ENCODE measurements at places on chromosomes 7 and 10.
A peak's percentile ranks its signal among the peaks of the same experiment; 100 is the strongest.

DNA sequence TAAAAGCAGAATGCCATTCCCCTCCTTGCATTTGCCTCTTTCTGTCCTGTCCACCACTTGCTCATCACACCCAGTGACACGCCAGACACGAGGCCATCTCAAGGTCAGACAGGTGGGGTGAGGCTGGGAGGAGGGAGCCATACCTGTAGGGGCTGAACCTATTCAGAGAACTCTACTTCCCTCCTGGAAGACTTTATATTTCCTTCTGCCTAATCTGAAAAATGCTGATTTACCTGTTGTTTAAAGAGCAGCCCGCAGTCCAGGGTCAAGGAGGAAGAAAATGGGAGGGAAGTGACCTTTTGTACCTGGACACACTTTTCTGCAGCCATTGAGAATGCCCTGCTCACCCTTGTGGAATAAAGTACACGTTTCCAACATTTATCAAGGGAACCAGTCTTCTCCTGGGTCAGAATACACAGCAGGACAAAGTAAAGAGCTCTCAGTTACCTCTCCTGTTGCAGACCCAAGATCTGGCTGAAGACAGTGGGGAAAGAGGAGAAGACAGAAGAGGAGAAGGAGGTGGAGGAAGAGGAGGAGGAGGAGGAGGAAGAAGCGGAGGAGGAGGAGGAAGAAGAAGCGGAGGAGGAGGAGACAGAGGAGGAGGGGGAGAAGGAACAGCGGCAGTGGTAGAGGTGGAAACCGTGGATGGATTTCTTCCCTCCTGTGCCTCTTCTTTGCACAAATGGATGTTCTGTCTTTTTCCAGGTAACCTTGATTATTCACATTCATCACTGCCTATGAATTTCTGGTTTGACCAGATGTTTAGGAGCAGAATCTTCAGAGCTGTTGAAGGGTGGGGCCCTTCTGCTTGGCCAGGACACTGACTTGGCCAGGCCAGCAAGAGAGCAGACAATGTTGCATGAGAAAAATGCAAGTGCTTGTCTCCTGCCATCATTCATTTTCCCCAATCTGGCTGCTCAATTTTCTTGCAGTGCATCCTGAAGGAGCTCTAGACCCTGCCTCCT, 1.2 kb upstream of the BLNK start:
- DNase-seq, result no peak

DNA sequence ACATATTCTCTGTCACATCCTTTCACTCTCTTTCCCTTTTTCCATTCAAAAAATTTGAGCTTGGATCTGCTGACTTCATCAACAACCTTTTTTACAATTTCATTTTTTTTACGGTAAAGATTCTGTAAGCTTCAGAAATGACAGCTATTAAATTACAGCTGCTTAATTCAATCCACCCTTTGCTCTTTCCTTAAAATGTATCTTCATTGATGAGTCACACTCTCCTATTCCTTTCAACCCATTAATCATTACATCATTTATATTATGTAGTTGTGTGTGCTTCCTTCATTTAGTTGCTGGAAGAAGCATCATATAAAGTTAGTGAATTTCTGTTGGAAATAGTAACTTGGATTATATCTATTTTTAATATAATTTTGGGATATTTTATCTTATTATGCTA, 67.1 kb upstream of the MAGI2 start:
- DNase-seq, result no peak

DNA sequence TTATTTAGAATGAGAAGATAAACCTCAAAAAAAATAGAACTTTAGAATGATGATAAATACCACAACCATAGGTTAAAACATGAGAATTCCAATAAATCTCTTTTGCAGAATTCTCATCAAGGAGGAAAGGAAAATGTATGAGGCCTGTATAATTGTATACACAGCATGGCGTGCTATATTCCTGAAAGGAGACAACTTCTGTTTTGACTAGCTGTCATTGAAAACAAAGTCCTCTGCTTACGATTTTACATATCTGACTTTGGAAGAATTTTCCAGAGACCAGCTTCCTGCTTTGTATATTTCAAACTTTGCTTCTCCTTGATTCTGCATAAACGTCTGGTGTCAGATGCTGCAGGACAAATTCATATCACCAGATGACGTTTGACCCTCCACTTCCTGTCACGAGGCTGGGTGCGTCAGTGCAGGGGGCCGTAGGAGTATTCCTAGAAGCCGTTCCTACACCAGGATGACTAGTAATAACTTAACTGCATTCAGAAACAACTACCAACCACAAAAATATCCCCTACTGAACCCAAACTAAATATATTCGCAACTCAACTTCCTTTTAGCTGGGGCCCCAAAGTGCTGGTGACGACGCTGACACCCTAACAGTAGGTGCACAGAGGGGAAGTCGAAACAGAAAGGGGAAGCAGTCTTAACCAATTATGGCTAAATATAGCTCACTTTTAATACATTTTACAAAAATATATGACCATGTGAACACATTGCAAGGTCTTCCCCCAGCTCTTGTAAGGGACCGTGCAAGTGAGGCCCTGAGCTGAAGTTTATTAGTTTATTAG, 178.6 kb upstream of the INHBA start:
- no peak for DNase-seq

DNA sequence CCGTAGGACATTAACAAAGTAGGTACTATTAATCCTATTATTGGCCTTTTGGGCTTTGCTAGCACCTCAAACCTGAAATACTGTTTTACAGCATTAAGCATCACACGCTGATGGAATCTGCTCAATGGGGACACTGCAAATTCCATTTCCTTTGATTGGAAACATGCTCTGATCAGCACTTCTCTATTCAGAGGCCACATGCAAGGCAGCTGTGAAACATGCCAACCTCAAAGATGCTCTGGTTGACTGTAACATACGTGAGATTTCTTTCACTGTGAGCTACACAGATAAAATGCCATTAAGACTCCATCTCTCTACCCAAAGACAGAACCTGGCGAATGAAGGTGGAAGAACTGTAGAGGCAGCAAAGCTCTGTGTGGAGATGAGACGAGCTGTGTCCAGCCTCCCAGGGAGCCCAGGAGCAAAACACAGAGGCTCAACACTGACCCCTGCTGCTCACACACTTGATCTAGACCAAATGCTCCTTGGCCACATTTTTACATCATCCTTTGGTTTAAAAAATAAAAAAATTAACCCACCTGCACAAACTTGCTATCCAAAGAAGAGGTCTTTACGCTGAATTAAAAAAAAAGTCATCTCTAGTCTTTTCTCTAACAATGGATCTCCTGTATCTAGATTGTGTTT, 8.0 kb downstream of the RSU1 start:
- DNase-seq, result peak; percentile 12

- DNase-seq, result no peak
These were observed 1.1 kb upstream of the SLC25A13 start for GRCh38 chr7:96322847-96323461.

GRCh38 chr7:44477063-44477830, 13.2 kb downstream of the NUDCD3 start:
- peak; percentile 72 for DNase-seq

GRCh38 chr10:1048349-1048731, 579 bp downstream of the IDI1 start:
- peak; percentile 0 for DNase-seq

DNA sequence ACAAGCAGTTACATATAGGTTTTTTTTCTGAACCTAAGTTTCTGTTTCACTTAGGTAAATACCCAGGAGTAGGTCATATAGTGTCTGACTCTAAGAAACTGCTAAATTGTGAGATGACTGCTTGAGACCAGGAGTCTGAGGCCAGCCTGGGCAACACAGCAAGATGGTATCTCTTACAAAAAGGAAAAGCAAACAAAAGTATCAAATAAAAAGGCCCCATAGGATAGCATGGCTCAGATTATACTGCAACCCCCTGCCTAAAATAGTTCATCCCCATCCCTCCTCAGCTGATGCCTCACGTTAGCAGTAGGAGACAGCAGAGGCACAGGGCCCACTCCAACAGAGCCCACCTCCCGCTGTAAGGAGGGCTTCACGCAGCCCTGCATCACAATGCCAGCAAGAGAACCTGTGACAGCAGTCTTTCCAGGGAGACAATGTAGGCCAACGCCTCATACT, 90.3 kb downstream of the SRPK2 start:
- DNase-seq, result no peak

DNA sequence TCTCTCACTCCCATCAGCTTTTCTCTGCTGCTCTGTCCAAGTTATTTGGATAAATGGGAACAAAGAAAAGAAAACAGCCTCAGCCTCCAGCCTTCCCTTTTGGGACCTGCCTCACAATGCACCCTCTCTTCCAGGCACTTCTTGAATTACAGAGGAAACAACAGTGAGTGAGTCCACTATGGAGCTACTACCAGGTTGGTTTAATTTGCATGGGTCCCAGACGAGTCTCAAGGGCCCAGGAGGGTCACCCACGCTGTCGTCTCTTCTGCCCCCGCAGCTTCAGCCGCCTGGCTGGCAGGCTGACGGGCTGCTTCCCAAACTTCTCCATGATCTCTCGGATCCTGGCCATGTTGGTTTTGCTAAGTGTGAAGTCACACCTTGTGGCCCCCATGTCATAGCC, 80.4 kb downstream of the GPR26 start:
- DNase-seq, result no peak

- peak; percentile 2 for DNase-seq
These were observed 70.5 kb upstream of the ABI1 start for GRCh38 chr10:26931223-26931622.

- no peak for DNase-seq
These were observed 99.7 kb downstream of the MAPK8 start for GRCh38 chr10:48406204-48406603.

DNA sequence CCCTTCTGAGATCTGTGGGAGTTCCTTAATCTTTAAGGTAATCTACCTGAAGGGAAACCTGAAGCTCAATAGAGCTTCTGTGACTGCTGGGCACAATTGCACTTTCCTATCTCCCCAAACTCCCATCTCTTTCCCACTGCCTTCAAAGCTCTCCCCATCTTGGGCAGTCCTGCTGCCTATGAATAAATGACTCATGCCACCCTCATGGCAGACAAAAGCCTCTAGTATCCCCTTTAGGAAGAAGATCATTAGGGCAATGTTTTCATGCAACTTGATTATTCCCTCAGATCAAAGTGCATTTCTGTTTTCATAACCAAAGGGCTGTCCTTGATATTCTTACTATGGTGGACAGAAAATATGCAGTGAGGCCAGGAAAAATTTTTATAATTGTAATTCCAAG, 704.9 kb upstream of the LRRN3 start:
- peak; percentile 69 for DNase-seq

DNA sequence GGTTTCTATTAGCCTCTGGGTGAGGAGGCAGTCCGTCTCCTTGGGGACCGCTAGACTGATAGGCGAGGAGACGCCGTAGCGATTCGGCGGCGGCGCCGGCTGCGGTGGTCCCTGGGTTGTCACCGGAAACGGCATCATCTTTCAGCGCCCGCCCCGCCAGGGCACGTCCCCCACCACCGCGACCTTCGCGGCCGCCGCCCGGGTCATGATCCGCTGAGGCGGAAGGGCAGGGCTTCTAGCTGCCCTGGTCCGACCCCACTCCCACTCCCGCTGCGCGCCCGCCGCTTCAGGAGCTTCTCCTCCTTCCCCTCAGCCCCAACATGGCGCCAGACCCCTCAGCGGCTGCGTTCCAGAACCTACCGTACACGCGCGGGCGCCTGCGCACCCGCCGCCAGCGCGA, at the start of gene PAPOLB:
Gene PAPOLB, minus strand, starts transcription at position 358 of the 400 bp plus-strand sequence. Its CDS starts 220 bp downstream, at position 138.
- DNase-seq, result no peak

DNA sequence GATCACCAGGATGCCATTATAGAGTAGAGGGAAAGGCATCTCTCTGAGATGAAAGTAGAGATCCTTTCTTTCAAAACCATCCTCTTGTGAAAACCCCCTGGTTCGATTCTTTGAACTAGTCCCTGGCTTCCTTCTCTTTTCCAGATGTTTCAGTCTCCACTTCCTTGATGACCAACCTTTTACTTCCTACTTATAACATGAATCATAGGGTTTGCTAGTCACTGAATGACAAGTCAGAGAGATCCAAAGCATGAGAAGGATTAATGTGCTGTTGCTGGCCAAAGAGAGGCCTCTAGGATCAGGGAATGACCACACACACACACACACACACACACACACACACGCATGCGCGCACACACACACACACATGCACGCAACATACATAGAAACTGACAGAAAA, 161.1 kb upstream of the FRMD4A start:
- no peak for DNase-seq

DNA sequence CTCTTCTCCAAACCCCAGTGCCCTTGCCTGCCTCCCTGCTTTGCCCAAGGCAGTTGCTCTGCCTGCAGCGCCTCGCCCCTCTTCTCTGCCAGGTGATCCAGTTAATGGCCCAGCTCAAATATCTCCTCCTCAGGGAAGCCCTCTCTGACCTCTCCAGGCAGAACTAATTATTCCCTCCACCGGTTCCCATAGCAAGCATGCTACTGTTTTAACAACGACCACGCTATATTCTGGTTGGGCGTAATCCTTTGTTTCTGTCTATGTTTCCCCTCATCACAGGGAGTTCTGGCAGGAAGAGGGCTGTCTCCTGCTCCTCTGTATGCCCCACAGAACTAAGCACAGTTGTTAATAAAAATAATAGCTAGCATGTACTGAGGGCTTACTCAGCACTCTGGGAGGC, 36.8 kb upstream of the R3HCC1L start:
- DNase-seq, result no peak

- no peak for DNase-seq
These were observed 12.6 kb downstream of the CASP7 start for GRCh38 chr10:113692271-113692670.

DNA sequence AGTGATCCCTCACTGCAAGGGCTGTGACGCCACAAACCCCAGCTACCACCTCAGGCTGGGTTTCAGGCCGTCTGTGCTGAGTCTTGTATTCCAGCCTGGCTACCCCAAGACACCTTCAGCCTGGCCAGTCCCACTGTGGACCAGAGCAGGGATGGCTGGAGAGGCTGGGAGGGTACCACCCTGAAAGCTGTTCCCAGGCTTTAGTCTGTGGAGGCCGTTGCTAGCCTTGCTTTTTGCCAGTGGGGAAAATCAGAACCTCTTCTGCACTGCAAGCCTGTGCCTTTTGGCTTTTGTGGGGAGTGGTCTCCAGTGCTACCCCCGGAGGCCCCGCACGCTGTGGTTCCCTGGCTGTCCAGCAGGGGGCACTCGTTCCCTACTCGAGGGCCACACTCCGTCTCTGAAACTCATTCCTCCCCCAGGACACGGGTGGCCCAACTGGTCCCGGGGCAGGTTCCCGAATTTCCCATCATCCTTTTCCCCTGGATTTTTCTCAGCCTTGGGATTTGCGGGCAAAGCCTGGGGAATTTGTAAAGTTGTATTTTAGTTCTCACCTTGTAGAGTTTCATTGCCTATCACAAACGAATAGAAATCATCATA, 128.4 kb upstream of the BTBD16 start:
- DNase-seq, result no peak
